ENCODE measurements at places on chromosomes 2 and 18. TPM values are rescaled to one million over a fixed set of nuclear protein-coding genes. Genes with fewer than 3 reads are reported as not detected.

The OXER1 gene
- 0.82 TPM for total RNA-seq

- DNase-seq: peak; percentile 21
Measured at GRCh38 chr2:232444409-232445148, 11.4 kb upstream of the ALPI start.

DNA sequence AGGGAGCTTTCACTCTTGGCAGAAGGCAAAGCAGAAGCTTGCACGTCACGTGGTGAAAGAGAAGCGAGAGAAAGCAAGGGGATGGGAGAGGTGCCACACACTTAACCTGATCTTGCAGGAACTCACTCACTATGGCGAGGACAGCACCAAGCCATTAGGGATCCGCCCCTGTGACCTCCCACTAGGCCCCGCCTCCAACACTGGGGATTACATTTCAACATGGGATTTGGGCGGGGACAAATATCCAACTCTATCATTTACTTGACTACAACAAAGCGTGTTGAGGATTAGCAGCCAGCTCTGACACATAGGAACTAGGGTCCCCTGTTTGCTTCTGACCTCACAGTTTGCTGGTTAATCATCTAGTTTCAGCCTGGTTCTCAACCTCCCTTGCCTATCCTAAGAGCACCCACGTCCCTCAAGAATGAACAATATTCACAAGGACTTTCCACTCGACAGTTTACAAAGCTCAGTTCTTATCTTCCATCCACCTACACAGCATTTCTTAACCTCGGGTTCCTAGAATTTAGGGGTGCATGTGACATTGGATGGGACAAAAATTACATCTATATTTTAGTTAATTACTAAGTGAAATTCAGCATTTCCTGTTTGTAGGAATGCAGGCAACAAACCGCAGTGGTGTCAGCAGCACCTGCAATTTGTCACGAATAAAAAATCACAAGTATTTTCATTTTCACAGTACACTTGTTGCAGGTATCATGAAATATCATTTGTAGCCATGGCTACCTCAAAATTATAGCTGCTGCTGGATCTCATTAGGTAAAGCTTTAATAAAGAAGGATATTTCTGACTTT lies 36.0 kb downstream of the LBH start:
- no peak for DNase-seq

- DNase-seq: no peak
Measured at GRCh38 chr2:6973895-6974545, 56.8 kb downstream of the RNF144A start.

GRCh38 chr2:20509770-20510490 lies 63.1 kb downstream of the RHOB start:
- DNase-seq: peak; percentile 61

- no peak for DNase-seq
Measured at GRCh38 chr2:8855010-8855409, 17.6 kb upstream of the KIDINS220 start.

The LRATD1 gene
- total RNA-seq: 11.4 TPM

DNA sequence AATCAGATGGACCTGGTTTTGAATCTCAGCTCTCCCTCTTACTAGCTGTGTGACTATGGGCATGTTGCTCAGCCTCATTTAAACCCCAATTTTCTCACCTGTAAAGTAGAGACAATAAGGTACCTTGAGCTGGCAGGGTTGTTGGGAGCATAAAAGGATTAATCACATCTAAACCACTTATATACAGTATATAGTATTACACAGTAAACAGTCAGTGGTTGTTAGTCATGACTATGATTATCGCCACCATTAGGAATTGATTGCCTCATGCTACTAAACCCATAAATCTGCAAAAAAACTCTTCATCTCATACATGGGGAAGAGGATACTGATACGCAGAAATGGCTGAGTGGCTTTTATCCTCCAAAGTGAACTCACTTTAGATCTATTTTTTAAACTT lies 65.8 kb downstream of the INO80D start:
- DNase-seq: no peak

GRCh38 chr18:74868461-74868860 lies 270.8 kb downstream of the ZNF407 start:
- no peak for DNase-seq

DNA sequence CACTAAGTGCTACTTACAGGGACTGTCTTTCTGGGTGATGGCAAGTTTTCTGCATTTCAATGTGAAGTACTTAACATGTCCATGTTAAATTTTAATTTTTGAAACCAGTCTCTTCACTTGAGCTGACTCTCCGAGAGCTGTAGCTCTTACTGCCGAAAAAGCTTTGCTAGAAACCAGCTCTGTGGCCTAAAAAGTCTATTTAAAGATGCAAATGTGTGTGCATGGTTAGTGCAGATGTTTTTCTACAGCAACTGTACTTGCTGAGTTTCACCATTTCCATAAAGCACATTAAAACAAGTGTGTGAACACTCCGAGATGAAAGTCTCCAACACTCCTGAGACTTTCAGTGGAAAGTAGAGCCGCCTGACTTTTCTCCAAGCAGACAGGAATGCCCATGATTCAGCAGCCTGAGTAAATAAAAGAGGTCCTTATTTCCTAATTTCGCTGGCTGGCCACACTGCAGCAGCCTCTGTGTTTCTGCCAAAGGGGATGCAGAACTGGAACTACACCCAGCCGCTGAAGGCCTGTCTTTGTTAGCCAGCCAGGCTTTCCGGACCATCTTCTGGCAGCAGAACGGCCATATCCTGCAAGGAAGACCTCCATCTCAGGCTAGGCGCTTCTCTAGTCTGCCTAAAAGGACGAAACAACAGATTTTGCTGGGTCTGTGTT lies 121.2 kb downstream of the ZNF521 start:
- DNase-seq: no peak

- no peak for DNase-seq
Measured at GRCh38 chr2:239277401-239278085, 123.3 kb downstream of the HDAC4 start.

The EN1 gene
- total RNA-seq: not detected

DNA sequence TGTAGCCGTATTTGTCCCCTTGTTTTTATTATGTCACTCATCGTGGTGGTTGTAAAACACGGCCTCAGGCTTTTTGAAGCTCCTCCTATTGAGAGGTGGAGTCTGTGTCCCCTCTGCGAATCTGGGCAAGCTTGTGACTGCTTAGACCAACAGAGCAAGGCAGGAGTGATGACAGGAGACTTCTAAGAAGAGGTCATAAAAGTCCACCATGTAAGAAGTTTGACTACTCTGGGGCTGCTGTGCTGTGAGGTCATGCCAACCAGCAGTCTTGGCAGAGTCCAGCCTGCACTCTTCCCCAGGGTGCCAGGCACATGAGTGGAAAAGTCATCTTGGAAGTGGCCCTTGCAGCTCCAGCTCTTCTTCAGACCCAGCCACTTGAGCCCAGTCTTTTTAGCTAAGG lies 83.8 kb upstream of the SPTBN1 start:
- no peak for DNase-seq

DNA sequence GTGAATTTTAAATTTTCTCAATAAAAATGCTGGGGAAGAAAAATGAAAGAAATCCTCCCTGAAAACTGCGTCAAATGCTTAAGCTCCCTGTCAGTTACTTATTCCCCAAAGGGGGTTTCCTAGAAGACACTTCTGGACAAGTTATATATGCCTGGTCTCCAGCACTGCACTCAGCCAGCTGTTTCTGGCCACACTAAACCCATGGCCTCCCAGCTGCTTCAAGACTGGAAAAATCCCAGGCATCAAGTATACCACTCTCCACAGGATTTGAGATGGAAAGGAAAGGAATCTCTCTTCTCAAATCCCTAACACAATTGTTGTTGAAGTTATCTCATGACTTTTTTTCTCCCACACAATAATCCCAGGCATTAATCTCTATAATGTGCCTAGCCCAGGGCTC lies 245.7 kb downstream of the NBAS start:
- no peak for DNase-seq
